ENCODE measurements at places on chromosomes 1 and 21. TPM values are rescaled to one million over a fixed set of nuclear protein-coding genes. Genes with fewer than 3 reads are reported as not detected.

- DNase-seq: no peak
- no peaks in the 10 kb centered on the region for H3K4me1 ChIP-seq
- H3K27me3 ChIP-seq: no peaks in the 10 kb centered on the region
- H3K36me3 ChIP-seq: peaks cover 40% of the 10 kb centered on the region
- H3K27ac ChIP-seq: peak overlapping the region; percentile 65
Observed at GRCh38 chr1:64845831-64846425, 101.1 kb downstream of the RAVER2 start.

- H3K36me3 ChIP-seq: no peaks in the 10 kb centered on the region
- H3K4me3 ChIP-seq: no peak overlapping the region
- no peak overlapping the region for H3K27ac ChIP-seq
- DNase-seq: no peak
Observed at GRCh38 chr1:100786870-100787269, 67.3 kb downstream of the VCAM1 start.

GRCh38 chr1:210244746-210245367, 12.3 kb downstream of the SERTAD4 start:
- H3K27me3 ChIP-seq: peaks cover 67% of the 10 kb centered on the region
- H3K36me3 ChIP-seq: no peaks in the 10 kb centered on the region
- no peak for DNase-seq
- H3K27ac ChIP-seq: no peak overlapping the region
- peaks cover 21% of the 10 kb centered on the region for H3K4me1 ChIP-seq
- H3K4me3 ChIP-seq: no peak overlapping the region

- DNase-seq: no peak
- H3K36me3 ChIP-seq: no peaks in the 10 kb centered on the region
- peaks cover 2% of the 10 kb centered on the region for H3K27me3 ChIP-seq
- no peak overlapping the region for H3K4me3 ChIP-seq
Observed at GRCh38 chr21:24658926-24659325, 948.4 kb downstream of the MRPL39 start.

GRCh38 chr1:66450043-66450514, 83.9 kb upstream of the SGIP1 start:
- no peak overlapping the region for H3K27ac ChIP-seq
- DNase-seq: no peak
- no peaks in the 10 kb centered on the region for H3K36me3 ChIP-seq
- no peak overlapping the region for H3K4me3 ChIP-seq
- H3K27me3 ChIP-seq: peaks cover 5% of the 10 kb centered on the region

DNA sequence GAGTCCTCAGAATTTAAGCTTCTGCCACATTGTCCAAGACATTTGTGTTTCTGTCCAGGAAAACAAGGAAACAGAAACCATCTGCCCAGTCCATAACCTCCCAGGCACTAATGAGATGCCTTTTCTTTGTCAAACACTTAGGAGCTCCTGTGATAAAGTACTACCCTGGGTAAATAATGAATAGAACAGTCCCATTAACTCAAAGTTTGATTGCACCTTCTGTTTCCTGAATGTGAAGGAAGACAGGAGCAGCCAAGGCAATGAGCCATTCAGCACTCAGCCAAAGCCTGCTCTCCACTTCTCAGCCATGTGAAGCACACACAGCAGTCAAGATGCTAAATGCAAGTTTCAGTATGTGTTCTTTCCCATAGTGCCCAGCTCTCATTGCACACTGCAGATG, 199.8 kb downstream of the SEC16B start:
- H3K4me3 ChIP-seq: no peak overlapping the region
- no peaks in the 10 kb centered on the region for H3K27me3 ChIP-seq
- H3K36me3 ChIP-seq: no peaks in the 10 kb centered on the region
- H3K4me1 ChIP-seq: no peaks in the 10 kb centered on the region

- no peaks in the 10 kb centered on the region for H3K27me3 ChIP-seq
- peaks cover 25% of the 10 kb centered on the region for H3K4me1 ChIP-seq
- H3K36me3 ChIP-seq: peaks cover 10% of the 10 kb centered on the region
- no peak overlapping the region for H3K4me3 ChIP-seq
Observed at GRCh38 chr1:230282157-230282556, 144.0 kb downstream of the PGBD5 start.

GRCh38 chr1:210087058-210087457, 145.5 kb upstream of the SERTAD4 start:
- H3K4me3 ChIP-seq: no peak overlapping the region
- no peaks in the 10 kb centered on the region for H3K4me1 ChIP-seq
- H3K36me3 ChIP-seq: no peaks in the 10 kb centered on the region
- H3K27me3 ChIP-seq: peaks cover 5% of the 10 kb centered on the region
- DNase-seq: no peak
- no peak overlapping the region for H3K27ac ChIP-seq

- no peaks in the 10 kb centered on the region for H3K36me3 ChIP-seq
- peaks cover 17% of the 10 kb centered on the region for H3K27me3 ChIP-seq
- DNase-seq: no peak
- H3K27ac ChIP-seq: no peak overlapping the region
Observed at GRCh38 chr21:41948078-41948895, 5.5 kb downstream of the C2CD2 start.

GRCh38 chr1:56174176-56174885, 405.0 kb downstream of the PLPP3 start:
- H3K4me1 ChIP-seq: no peaks in the 10 kb centered on the region
- H3K4me3 ChIP-seq: no peak overlapping the region
- no peak for DNase-seq
- no peak overlapping the region for H3K27ac ChIP-seq

- peaks cover 2% of the 10 kb centered on the region for H3K27me3 ChIP-seq
- peaks cover 34% of the 10 kb centered on the region for H3K36me3 ChIP-seq
- no peak for DNase-seq
- H3K4me3 ChIP-seq: peak overlapping the region; percentile 98
- H3K27ac ChIP-seq: peak overlapping the region; percentile 100
- H3K4me1 ChIP-seq: peaks cover 52% of the 10 kb centered on the region
Observed at GRCh38 chr1:84573481-84573966, 716 bp downstream of the CTBS start.

DNA sequence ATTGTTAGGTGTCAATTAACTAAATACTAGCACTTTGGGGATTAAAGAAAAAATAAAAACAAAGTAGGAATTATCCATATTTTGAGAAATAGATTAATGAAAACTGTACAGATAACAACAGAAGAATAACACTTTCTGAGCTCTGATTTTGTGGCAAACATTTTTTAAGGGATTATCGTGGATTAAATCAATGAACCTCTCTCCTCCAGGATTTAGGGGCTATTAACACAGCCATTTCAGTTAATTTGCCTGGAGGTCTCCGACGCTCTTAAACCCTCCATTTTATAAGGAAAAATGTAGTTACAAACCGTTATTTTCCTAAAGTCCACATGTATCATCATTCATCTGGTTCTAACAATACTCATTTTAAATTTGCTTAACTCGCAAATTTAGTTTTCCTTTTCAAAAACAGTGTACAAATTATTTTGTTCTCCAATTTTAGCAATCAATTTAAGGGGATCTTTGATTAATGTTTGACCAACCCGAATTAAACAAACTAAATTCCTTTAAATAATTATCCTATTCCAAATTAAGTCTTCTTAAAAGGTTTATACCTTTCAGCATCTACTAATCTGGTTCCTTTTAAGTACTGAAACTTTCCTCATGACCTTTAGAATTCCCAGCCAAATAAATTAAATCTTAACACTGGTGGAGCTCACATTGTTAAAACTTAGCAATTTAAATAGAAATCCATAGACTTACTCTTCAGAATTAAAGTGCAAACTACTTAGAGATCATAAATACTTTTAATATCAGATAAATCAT, 30.7 kb upstream of the RNF187 start:
- peaks cover 2% of the 10 kb centered on the region for H3K27me3 ChIP-seq
- H3K36me3 ChIP-seq: peaks cover 17% of the 10 kb centered on the region
- no peak for DNase-seq

DNA sequence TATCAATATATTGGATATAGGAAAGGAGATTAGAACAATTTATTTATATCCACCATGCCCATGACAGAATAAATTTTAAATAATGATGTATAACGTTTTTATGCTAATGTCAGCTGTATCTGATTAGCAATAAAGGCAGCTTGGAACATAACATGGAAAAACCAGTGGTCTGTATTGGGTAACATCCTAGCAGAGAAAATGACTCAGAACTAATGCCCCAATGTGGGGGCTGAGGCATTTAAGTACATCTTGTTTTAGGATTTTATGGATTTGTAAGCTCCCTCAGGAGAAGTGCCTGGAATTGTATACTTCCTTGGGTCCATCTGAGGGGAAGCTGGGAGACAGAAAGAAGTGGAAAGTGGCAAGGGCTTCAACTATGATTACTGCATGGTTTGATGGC, 82.3 kb downstream of the HMCN1 start:
- H3K4me1 ChIP-seq: no peaks in the 10 kb centered on the region

- H3K27ac ChIP-seq: no peak overlapping the region
- DNase-seq: no peak
- H3K36me3 ChIP-seq: no peaks in the 10 kb centered on the region
- peaks cover 6% of the 10 kb centered on the region for H3K4me1 ChIP-seq
- H3K4me3 ChIP-seq: no peak overlapping the region
- peaks cover 4% of the 10 kb centered on the region for H3K27me3 ChIP-seq
Observed at GRCh38 chr1:56525489-56526041, 53.8 kb downstream of the PLPP3 start.

DNA sequence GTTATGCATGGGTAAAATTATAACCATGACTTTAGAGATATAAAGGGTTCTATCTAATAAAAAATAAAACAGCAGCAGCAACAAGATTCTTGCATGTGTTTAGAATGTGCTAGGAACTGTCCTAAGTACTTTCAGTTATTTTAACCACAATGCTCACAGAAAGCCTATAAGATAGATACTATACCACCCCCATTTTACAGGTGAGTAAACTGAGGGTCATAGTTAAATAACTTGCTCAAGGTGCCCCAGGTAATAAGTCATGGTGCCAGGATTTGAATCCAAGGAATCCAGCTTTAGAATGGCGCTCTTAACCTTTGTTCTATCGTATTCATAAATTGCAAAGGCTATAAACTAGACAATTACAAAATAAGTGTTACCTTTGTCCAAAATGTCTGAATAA, 53.4 kb downstream of the FRRS1 start:
- peaks cover 5% of the 10 kb centered on the region for H3K27me3 ChIP-seq
- no peak overlapping the region for H3K27ac ChIP-seq
- no peaks in the 10 kb centered on the region for H3K4me1 ChIP-seq
- no peaks in the 10 kb centered on the region for H3K36me3 ChIP-seq
- no peak overlapping the region for H3K4me3 ChIP-seq

DNA sequence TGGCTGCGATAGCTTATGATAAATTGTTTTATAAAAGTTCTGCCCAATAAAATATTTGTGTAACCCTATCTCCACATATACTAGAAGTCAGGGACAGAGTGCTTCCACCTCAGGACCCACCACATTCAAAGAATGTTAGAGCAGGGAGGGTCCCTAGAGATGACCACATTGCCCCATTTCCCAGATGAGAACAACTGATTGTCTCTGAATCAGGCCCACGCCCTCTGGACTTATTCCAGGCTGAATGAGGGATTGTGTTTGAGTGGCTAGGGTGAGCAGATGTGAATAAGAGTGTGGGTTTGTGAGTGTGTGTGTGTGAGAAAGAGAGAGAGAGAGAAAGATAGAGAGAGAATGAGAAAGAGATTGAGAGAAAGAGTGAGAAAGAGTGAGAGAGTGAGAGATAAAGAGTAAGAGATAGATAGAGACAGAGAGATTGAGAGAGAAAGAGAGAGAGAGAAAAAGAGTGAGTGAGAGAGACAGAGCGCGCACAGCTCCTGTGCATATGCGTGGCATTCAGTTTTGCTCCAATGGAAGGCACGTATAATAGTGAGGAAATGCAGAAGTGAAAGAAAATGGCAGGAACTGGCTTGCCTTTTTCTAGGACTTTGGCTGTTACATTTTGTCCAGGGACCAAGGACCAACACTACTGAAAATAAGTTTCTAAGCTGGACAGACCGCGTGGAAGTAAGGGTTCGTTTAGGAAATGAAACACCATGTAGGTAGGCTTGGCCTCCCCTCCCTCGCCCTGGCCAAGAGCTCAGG, 94.1 kb downstream of the ABCA4 start:
- H3K4me3 ChIP-seq: no peak overlapping the region
- peaks cover 16% of the 10 kb centered on the region for H3K27me3 ChIP-seq
- no peak for DNase-seq
- H3K4me1 ChIP-seq: peaks cover 16% of the 10 kb centered on the region
- H3K36me3 ChIP-seq: no peaks in the 10 kb centered on the region

DNA sequence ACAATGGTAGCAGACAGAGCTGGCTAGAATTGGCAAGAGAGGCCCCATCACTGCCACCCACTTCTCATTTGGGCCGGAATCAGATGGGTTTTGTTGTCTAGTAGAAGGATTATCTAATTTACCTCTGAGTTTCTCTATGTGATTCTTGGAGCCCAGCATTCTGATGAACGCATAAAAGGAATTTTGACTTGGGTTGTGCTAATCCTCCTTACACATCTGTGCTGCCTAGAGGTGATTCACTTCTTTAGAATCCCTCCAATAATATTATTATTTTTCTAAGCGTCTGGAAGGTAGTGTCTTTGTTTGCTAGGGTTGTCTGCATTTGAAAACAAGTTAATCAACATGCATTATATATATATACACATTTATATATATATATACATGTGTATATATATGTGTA, 118.1 kb downstream of the RUNX1 start:
- H3K27me3 ChIP-seq: no peaks in the 10 kb centered on the region
- peaks cover 25% of the 10 kb centered on the region for H3K36me3 ChIP-seq
- DNase-seq: no peak
- no peak overlapping the region for H3K27ac ChIP-seq
- H3K4me1 ChIP-seq: peaks cover 79% of the 10 kb centered on the region
- no peak overlapping the region for H3K4me3 ChIP-seq

GRCh38 chr1:202765721-202766120, 42.5 kb downstream of the KDM5B start:
- peaks cover 16% of the 10 kb centered on the region for H3K4me1 ChIP-seq
- no peak for DNase-seq
- peaks cover 37% of the 10 kb centered on the region for H3K36me3 ChIP-seq

PCBP3 gene
- 8.2 TPM for total RNA-seq

ZYG11B gene
- total RNA-seq: 8.4 TPM

MAST2 gene
- total RNA-seq: 37.2 TPM

LCE1B gene
- total RNA-seq: not detected

IGSF5 gene
- total RNA-seq: not detected

RGL1 gene
- total RNA-seq: 2.8 TPM

VANGL2 gene
- not detected for total RNA-seq

GPATCH3 gene
- 15.7 TPM for total RNA-seq

Measured in activated T-helper 1 cell treated with anti-CD3 and anti-CD28 coated beads, Interleukin-12 subunit alpha, Interleukin-12 subunit beta, Interleukin-2, Interleukin-4 antibody, amounts not matched to agents 30 ng/mL and 10 ng/mL and 1 ng/mL, durations not matched to agents 14 hours and 24 hours and 36 hours (primary cell).